ENCODE measurements at places on chromosomes 4 and X.

- no peak for DNase-seq
These were observed 19.6 kb downstream of the MPP1 start for GRCh38 chrX:154785716-154786115.

GRCh38 chr4:47167081-47168035 lies 136.0 kb downstream of the GABRB1 start:
- no peak for DNase-seq

DNA sequence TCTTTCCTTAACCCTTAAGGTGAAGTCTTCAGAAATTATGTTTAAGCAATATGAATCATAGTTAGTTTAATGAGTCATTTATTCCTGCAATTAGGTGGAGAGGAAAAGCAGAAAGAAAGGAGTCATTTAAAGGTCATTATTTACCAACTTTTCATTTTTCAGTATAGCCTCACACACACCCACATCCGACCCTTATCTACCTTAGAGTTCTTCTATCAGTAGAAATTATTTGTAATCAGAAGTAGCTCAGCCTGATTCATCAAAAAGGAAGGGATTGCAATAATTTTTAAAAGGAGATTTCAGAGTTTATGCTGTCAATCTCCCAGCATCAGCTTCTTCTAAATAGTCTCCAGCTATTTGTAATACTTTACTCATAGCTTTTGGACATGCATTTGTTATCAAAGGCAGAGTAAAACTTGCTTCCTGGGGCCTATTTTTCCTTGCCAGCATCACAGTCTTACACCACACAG lies 5.9 kb downstream of the ANXA10 start:
- DNase-seq: no peak

DNA sequence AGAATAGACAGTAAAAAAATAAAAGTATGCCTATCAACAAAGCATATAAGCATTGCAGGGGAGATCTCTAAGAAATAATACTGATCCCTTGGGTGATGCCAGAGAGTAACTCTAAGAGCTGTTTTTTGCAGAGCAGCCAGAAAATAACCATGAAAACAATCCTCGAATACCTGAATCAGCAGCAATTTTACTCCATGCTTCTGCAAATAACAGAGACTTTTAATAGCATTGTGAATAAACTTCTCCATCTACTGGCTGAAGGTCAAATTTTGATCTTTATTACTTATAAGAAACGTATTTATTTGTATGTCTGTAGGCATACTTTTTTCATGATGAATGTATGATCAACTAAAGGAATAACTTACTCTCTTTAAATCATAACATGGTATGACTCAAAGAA lies 334.5 kb downstream of the GALNTL6 start:
- DNase-seq: no peak

DNA sequence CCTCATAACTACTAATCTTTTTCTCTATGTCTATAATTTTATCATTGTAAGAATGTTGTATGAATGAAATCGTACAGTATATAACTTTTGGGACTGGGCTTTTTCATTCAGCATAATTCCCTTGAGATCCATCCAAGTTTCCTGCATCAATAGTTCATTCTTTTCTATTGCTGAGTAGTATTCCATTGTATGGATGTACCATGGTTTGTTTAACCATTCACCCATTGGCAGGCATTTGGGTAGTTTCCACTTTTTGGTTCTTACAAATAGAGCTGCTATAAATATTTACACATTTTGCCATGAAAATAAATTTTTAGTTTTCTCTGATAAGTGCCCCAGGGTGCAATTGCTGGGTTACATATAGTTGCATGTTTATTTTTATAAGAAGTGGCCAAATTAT lies 659.8 kb downstream of the RAPGEF2 start:
- no peak for DNase-seq

- DNase-seq: no peak
These were observed 75.6 kb downstream of the SYTL5 start for GRCh38 chrX:38081909-38082308.

- DNase-seq: peak; percentile 80
These were observed 1.4 kb downstream of the STAG2 start for GRCh38 chrX:123962794-123963373.

DNA sequence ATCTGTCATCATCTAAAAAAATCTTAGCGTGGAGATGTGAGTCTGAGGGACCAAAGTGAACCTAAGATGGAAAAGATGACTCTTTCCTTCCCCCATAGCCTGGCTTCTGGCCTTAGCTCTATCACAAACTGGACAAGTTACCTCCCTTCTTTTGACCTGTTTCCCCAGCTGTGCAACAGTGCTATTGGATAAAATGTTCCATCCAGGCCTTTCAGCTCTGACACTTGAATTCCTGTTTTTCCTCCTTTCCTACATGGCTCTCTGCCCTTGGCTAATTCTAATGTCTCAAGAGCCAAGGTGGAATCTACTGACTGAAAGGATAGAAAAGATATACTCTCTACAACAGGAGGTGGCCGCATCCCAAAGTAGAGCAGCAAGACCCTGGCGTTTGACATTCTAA lies 84.5 kb upstream of the ARHGEF9 start:
- DNase-seq: no peak

- no peak for DNase-seq
These were observed 715.8 kb downstream of the CCSER1 start for GRCh38 chr4:90842960-90843359.

DNA sequence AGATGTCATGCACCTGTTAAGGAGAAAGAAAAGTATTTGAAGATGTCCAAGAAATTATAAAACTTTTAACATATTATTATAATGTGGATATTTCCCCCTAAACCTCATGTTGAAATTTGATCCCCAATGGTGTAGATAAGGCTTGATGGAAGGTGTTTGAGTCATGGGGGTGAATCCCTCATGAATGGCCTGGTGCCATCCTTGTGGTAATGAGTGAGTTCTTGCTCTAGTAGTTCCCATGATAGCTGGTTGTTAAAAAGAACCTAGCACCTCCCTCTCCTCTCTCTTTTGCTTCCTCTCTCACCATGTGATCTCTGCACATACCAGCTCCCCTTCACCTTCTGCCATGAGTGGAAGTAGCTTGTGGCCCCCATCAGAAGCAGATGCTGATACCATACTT lies 176.6 kb upstream of the NR3C2 start:
- no peak for DNase-seq

- DNase-seq: no peak
These were observed 139.7 kb downstream of the TSPAN5 start for GRCh38 chr4:98518559-98519267.

DNA sequence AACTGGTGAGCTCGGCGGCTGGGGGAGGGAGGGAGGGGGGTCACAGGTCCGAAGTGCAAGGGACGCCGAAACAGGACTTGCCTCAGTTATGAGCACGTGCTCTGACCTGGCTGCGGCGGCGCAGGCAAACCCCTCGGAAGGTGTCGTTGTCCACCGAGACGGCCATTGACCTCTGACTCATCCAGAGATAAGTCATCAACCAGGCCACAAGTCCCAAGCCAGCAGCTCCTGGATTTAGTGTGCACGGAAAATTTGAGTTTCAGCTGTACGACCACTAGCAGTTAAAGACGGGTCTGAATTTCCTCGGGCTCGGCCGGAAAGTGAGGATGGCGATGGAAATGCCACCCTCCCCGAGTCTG lies 674 bp downstream of the SH3D19 start:
- peak; percentile 3 for DNase-seq

- DNase-seq: no peak
These were observed 6.2 kb downstream of the CTBP1 start for GRCh38 chr4:1242506-1243450.
